T-helper 17 cell (primary cell): ENCODE measurements at places on chromosomes 16 and 17.

GRCh38 chr16:75070012-75070841 is 46.4 kb downstream of the LDHD start:
- no peak overlapping the region for H3K4me3 ChIP-seq
- no peak for DNase-seq
- H3K27me3 ChIP-seq: no peaks in the 10 kb centered on the region
- H3K36me3 ChIP-seq: no peaks in the 10 kb centered on the region
- H3K4me1 ChIP-seq: peaks cover 33% of the 10 kb centered on the region

GRCh38 chr16:30092373-30093010 is 768 bp upstream of the TBX6 start:
- peaks cover 30% of the 10 kb centered on the region for H3K4me1 ChIP-seq
- H3K4me3 ChIP-seq: peak overlapping the region; percentile 90
- peak; percentile 46 for DNase-seq
- peaks cover 4% of the 10 kb centered on the region for H3K36me3 ChIP-seq
- H3K27me3 ChIP-seq: no peaks in the 10 kb centered on the region

DNA sequence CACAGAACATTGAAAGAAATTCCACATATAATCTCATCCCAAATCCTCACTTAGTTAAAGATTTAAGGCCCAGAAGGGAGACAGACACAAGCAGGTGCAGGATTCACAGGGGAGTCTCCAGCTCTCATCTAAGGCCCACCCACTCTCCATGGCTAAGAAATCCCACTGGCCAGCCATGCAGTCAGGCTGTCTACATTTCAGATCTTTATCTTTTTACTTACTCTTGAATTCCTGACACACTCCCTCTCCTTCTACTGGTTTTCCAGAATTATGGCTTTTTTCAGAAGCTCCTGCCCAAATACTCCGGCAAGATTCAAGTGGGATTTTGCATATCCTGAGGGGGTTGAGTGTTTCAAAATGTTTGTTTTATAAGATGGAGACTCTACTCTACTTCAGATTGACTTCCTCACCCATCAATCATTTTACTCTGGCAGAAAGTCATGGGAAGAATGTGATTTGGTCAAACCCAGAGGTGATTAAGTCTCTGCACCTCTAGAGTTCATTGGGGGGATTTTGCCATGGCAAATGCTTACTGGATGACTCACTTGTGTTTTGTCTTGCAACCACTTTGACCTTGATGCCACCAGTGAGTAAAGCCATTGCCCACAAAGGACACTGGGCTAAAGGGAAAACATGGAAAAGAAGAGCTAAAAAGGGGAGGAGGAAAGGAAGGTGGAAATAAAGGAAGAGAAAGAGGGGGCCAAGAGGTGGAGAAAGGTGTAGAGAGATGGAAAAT is 688.8 kb upstream of the SALL1 start:
- H3K4me3 ChIP-seq: no peak overlapping the region
- no peaks in the 10 kb centered on the region for H3K4me1 ChIP-seq
- H3K27ac ChIP-seq: no peak overlapping the region
- DNase-seq: no peak
- no peaks in the 10 kb centered on the region for H3K27me3 ChIP-seq

DNA sequence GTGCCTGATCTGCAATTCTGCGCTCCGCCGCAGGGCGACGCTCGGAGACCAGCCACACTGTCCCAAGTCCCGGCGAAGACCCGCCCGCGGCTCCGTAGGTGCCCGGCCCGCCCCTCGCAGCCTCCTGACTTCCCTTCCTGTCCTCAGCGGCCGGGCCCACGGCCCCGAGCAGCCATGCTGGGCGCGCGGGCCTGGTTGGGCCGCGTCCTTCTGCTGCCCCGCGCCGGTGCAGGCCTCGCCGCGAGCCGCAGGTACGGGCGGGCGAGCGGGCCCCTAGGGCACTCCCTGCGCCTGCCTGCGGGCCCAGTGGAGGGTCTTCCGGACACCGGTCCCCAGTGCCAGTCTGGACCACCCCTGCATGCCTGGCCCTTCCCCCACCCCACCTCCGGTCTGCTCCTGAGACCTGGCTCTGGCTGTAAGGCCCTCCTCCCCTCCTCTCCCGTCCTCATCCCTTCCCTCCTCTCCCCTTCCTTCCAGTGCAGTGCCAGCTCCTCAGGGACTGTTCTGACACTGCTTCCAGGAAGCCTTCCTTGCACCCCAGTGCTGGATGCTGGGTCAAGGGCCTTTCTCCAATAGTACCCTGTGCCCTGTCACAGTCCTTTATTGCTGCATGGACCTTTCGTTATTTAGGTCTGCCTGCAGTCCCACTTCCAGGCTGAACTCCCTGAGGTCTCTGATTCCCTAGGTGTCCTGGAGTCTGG is at the start of gene SPATA20:
SPATA20 (plus strand) TSS at position 140 of the 701 bp plus-strand sequence; CDS start at position 175, 35 bp downstream.
- no peak within 1 kb of the TSS for H3K27ac ChIP-seq
- peak within 1 kb of the TSS; percentile 84 for H3K4me3 ChIP-seq
- no peaks in the 10 kb centered on the region for H3K36me3 ChIP-seq

- H3K4me1 ChIP-seq: peaks cover 21% of the 10 kb centered on the region
- no peak for DNase-seq
- no peak overlapping the region for H3K4me3 ChIP-seq
These were observed 9.1 kb downstream of the TP53I13 start for GRCh38 chr17:29577385-29578211.

GRCh38 chr16:67516296-67517154 is 12.1 kb upstream of the RIPOR1 start:
- no peaks in the 10 kb centered on the region for H3K27me3 ChIP-seq
- no peaks in the 10 kb centered on the region for H3K36me3 ChIP-seq
- H3K27ac ChIP-seq: no peak overlapping the region
- no peak overlapping the region for H3K4me3 ChIP-seq
- H3K4me1 ChIP-seq: peaks cover 15% of the 10 kb centered on the region
- no peak for DNase-seq

- DNase-seq: no peak
- H3K4me3 ChIP-seq: no peak overlapping the region
- peaks cover 14% of the 10 kb centered on the region for H3K27me3 ChIP-seq
- H3K4me1 ChIP-seq: peaks cover 4% of the 10 kb centered on the region
- no peak overlapping the region for H3K27ac ChIP-seq
These were observed 101.8 kb downstream of the FOXL1 start for GRCh38 chr16:86680162-86680561.
